ENCODE measurements at places on chromosomes 6 and 20. TPM values are rescaled to one million over a fixed set of nuclear protein-coding genes. Genes with fewer than 3 reads are reported as not detected.

DNA sequence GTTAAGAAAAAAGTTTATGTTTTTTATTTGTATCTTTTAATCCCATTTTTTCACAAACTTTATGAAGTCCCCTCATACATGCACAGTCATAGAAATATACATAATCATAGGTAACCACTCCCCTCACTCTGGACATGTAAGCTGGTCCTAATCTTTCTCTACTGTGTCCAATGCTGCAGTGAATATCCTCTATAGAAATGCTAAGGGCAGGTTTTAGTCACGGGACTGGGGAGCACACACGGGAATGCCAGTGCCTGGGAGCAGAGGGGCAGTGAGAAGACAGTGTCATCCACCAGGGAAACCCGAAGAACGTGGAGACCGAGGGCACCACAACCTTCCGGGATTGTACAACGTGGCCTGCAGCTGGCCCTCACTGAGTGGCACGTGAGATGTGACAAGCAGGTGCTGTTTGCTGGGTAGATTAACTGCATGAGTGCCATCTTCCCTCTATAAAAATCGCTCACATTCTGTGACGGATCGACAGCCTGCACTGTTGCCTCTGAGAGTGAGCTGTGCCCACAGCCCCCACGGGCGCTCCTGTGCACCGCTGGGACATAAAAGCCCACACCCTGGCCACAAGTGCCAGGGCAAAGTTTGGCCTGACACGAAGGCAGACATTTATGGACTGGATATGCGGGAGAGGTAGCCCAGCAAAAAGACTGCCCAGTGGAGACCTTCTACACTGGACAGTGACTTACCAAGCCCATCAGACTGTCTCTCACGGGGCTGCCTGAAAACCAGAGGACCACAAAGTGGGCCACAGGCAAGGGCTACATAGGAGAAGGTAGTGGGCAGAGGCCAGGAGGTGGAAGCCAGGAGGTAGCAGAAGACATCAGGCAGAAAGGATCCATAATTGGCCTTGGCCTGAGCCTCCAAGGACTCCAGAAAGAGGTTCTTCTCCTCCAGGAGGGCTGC, 63.2 kb downstream of the FGD2 start:
- no peak for DNase-seq

DNA sequence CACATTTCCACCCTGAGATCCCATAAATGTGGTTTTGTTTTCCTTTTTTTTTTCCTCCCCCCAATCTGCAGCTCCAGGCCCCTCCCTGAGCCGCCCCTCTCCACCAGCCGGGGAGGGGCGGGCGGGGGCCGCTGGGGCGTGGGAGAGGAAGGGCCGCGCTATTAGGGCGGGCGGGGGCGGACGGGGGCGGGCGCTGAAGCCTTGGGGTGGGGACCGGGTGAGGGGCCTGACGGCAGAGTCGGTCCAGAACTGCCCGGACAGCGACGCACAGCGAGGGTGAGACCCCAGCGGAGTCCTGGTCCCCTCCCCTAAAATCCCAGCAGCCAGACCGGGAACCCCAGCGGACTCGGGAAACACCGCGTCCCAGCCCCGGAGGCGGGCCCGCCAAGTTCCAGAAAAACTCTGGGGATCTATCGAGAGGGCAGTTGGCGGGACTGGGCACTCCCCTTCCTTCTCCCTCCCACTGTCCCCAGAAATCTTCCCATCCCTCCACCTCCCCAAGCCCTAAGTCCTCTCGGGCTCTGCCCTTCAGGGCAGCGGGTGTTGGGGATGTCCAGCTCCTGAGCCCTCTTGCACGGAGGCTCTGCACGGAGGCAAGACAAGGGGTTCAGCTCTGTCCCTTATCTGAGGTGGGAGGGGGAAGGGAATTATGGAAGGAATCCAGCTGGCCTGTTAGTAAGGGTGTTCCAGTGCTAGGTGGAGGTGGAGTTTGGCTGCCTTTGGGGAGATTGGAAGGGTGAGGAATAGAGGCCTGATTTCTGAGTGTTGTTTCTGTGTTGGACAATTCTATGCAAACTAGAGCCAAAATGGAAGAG, at the start of gene PRICKLE4:
Gene PRICKLE4, plus strand, starts transcription at position 232 of the 815 bp plus-strand sequence. CDS start 2,692 bp downstream, outside the sequence.
- peak; percentile 85 for DNase-seq

- no peak for DNase-seq
Measured at GRCh38 chr6:54252496-54252895, 55.7 kb upstream of the TINAG start.

GRCh38 chr6:148866657-148867268, 119.9 kb downstream of the UST start:
- DNase-seq = no peak

DNA sequence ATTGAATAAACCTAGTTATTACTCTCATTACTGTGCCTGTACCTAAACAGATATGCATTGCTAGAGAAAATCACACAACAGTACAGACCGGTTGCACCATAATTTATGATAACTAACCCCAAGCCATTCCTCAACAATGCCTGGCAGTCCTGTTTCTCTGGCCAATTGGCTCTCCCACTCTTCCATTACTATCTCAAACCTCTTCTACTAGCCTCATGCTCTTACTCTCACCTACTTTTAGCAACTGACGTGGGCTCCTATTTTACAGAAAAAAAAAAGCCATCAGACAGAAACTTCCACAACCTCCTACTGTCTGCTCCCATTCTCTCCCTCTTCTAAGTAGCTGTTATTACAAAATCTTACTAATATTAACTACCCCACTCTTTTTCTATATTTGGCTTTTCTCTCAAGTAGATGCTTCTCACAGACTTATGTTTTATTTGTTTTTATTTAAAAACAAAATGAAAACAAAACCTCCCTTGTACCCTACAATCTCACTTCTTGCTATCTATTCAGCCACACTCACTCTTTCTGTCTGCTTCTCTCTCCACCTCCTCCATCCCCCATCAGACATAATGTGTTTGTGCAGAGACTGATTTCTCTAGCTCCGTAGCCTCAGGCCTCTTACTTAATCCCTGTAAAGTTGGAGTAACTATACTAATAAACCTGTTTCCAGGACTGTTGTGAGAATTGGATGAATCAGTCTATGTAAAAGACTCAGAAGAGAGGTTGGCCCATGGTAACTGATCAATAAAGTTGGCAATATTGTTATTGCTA, 9.1 kb downstream of the GOPC start:
- DNase-seq = no peak

- no peak for DNase-seq
Measured at GRCh38 chr6:170097505-170098427, 193.1 kb downstream of the DLL1 start.

The CFAP61 gene
- total RNA-seq = 0.15 TPM

The ZMYND8 gene
- total RNA-seq = 36.2 TPM

The FRS3 gene
- total RNA-seq = 2.2 TPM

The BEND6 gene
- 1.8 TPM for total RNA-seq

The KCNK16 gene
- total RNA-seq = not detected

Measured in H7 (cell line).